ENCODE measurements at places on chromosomes 4 and X.

- no peak for DNase-seq
Observed at GRCh38 chr4:108314900-108315589, 146.3 kb upstream of the LEF1 start.

GRCh38 chr4:171024720-171025303, 788.4 kb upstream of the GALNTL6 start:
- DNase-seq = no peak

DNA sequence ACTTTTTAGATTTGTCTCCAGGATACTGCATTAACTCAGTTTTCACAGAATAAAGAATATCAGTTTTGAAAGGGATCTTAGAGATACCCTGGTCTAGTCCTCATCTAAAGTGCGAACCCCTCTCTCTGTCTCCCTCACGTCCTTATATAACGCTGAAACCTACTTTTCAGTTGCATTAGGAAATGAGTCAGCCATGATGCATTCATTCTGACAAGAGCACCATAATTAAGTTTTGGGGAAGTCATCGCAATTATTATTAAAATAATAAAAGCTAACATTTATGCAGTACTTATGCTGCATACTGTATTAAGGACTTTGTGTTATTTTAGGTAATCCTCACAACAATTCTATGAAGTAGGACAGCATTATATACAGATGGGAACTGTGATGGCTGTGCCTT, 116.1 kb downstream of the REELD1 start:
- no peak for DNase-seq

DNA sequence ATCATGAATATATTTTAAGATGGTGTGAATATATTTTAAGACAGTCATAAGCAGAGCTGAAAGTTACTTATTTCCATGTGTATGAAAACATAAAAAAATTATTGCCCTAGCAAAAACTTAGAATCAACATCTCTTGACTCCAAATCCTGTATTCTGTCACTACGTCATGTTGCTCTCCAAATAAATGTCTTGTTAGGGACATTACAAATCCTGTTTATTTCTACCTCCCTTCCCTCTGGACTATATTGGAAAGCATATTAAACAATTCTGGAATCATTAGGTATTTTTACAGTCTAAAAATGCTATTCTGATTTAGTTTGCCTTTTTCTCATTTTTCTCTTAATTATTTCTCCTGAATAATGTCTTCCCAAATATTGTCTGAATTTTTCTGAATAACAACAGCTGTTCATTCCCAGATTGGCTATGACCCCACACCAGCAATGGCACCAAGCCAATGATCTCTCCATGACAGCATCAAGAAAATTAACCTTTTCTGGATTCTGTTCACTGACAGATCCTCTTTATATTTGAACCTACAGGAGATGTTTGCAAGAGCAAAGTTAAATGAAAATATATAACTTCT, 523.1 kb downstream of the IQCM start:
- DNase-seq = no peak

DNA sequence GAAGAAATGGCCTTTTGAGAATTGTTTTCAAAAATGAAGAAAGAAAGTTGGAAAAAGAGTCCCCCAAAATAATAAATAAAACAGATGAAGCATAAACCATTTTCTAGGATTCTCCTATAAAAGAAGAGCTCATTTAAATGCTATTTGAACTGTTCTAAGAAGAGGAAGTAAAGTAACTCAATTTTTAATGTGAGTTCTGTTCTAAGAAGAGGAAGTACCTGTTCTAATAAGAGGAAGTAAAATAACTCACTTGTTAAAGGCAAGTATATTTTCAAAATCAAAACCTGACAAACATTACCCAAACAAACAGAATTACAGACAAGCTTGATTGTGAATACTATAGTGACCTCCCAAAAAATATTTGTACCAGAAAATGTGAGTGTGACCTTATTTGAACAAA, 1326.3 kb downstream of the C4orf33 start:
- no peak for DNase-seq

- DNase-seq = no peak
Observed at GRCh38 chr4:138673053-138673452, 342.5 kb upstream of the NOCT start.

DNA sequence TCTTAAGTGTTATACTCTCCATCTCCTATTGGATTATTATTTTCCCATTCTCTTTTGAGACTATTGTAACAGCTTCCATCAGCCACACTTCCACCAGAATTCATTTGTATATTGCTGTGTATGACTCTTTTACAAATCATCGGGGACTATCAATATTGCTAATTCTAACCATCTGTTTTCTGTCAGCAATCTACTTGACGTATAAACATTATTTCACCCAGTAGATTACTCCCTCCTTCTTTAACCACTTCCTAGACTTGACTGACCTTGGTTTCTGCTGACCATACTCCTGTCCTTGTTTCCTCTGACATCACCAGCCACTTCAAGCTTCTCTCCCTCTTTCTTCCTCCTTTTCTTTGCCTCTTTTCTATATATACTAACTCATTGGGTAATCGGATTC, 402.9 kb downstream of the PCDH18 start:
- no peak for DNase-seq

- DNase-seq = no peak
Observed at GRCh38 chr4:141899541-141899940, 263.2 kb downstream of the IL15 start.

DNA sequence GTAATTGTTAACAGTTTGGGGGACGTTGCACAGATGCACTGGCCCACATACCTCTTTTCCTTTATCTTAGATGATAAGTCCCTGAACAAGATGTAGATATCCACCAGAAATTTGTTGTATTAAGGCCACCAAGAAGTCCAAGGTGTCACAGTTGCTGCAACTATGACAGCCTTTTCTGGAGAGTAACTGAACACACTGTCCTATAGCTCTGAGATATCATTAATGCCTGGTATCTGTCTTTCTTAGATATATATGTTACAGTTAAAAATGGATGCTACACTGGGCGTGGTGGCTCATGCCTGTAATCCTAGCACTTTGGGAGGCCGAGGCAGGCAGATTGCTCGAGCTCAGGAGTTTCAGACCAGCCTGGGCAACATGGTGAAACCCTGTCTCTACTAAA, 77.8 kb upstream of the PRDX4 start:
- DNase-seq = no peak

GRCh38 chr4:7787067-7787466, 152.6 kb downstream of the AFAP1 start:
- no peak for DNase-seq

DNA sequence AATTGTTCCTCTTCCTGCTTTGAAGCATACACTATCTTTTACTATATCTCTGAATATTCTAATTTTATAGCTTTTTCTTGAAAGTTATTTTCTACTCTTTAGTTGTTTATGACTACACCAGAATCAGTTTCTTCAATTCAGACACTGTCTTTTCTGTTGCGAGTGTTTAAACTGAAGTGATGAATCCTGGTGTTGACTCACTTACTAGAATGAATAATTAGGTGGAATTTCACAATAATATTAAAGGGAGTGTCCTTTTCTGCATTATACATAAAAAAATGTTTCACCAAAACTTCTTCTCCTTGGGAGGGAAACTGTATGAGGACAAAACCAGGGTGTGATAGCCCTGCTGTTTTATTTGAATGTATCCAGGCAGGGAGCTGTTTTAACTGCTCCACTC, 1383.1 kb downstream of the C4orf33 start:
- no peak for DNase-seq

DNA sequence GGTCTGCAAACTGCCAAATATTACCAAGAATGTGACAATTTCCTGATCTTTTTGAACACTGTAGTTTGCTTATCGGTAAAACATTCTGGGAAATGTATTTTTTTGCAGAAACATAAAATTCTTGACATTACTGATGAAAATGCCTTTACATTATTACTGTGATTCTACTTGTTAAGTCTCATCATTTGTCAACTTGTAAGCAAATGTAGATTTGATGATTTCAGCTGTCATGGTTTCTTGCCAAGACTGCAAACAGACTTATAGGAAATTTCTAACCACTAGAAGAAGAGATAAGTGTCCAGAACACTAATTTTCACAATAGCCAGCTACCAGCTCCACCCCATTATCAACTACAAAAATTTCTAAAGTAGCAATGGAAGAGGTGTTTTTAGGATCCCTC, 560.4 kb downstream of the STPG2 start:
- DNase-seq = no peak

DNA sequence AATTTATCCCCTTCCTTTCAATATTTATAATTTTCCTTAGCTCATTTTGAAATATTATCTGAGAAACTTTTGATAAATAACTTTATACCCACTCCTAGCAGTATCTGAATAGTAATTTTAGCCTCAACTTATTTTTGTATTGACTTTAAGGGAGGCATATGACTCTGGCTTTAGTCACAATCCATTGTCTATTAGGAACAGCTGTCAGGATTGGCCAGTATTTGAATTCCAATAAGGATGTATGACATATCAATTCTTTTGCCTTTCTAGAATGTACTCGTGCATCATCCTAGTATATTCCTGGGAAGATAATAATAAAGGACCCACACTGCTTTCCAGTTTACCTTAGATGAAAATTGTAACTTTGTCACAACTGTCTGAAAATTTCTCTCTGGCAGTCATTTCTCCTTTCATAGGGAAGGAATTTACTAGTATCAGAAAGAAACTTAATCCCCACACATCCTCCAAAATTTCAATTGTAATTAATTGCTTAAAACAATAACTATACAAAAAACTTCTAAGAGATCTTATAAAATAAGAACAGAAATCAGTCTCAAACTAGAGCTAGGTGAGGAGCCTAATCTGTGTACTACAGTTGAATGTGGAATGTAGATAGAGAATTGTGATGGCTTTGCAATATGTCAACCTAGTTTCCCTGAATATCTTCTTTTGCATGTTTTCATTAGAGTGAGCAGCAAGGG, 121.0 kb upstream of the EPHA5 start:
- no peak for DNase-seq

DNA sequence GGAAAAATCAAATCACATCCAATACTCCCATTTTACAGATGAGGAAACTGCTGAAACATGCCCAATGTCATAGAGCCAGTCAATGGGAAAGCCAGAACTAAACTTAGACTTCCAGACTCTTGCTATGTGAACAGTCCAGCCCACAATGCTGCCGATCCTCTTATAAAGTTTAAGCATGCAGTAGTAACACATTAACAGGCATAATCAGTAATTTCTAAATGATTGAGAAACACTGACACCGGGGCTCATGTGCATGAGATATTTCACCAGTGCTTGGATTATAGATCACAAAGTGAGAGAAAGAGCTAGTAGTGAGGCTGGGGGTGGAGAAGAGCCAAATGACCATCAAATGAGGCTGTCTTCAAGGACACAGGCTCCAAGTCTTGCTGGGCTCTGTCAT, 2.5 kb downstream of the BDH2 start:
- no peak for DNase-seq

GRCh38 chr4:24886596-24886995, 26.2 kb downstream of the CCDC149 start:
- DNase-seq = no peak

GRCh38 chr4:171565130-171565788, 247.9 kb upstream of the GALNTL6 start:
- DNase-seq = no peak

GRCh38 chr4:20273793-20274192, 22.1 kb downstream of the SLIT2 start:
- no peak for DNase-seq

DNA sequence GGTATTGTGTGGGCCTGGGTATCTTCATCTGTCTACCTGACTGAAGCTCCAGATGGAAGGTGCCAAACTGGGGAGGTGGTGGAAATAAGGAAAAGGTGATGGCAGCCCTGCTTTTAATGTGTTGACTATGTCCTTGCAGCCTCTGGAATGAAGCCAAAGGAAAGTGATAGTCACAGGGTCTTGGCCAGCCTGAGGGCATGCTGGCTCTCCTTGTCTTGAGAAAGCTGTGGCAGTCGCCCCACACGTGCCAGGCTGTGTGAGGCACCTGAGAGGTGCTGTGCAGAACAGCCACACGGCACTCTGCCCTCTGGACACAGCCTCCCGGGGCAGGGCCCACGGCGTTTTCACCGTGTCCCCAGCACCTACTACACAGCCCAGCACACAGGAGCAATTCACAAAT, 77.6 kb downstream of the NAT8L start:
- no peak for DNase-seq

DNA sequence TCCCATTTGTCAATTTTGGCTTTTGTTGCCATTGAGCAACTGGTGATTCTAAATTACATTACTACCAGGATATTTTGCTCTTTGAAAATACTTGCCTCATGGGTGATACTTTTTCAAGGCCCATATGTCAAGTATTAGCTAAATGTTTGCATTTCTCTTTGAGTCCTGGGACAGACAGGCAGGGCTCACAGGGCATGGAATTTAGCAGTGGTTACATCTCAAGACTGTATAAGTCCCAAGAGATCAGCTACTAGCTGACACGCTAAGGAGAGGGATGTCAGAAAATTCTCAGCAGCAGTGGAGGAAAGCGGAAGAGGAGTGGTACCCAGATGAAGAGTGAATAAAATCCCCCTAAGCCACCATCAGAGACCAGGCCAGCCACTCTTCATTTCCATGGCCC, 224.9 kb downstream of the FRMPD4 start:
- DNase-seq = no peak

DNA sequence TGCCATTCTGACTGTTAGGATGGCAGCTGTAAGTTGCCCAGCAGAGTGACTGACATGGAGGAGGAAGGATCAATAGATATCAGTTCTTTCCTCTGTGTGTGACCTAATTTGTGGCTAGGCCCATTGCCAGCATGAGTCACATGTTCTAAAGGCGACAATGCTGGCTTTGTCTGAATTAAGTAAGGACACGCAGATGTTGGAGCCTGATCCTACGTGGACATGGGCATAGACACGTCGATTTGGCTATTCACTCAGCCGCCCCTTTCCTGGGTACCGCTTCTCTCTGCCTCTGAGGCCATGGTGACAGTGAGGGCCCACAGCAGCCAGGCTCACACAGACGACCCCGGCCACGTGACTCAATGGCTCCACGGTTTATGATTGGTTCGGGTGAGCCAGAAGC, 16.3 kb downstream of the PROM1 start:
- DNase-seq = no peak

DNA sequence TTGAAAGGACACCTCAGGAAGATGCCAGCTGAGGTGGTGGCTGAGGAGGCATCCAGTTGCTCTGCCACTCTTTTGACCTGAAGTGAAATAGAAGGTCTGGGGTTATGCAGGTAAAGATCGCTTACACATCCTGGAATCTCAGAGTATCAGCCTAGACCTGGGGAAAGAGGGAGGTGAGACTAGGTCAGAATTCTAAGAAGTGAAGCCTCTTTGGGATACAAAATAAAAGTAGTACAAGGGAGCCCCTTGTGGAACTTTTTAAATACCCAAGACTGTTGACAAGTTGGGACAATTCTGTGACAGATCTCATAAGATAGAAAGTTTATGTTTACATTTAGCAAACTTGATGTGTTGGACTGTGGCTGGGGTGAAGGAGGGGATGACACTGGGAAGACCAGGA, 263.1 kb downstream of the SPRY1 start:
- no peak for DNase-seq

GRCh38 chr4:32485956-32486355, 1765.8 kb downstream of the PCDH7 start:
- no peak for DNase-seq

- no peak for DNase-seq
Observed at GRCh38 chr4:2930135-2930757, 33.0 kb downstream of the NOP14 start.

- DNase-seq = no peak
Observed at GRCh38 chrX:117840645-117841044, 276.0 kb downstream of the KLHL13 start.
